ENCODE measurements at places on chromosomes 2 and 18.

- no peak for DNase-seq
These were observed 729 bp upstream of the SELENOI start for GRCh38 chr2:26345283-26345544.

- no peak for DNase-seq
These were observed 257.7 kb upstream of the AGAP1 start for GRCh38 chr2:235235977-235236767.

GRCh38 chr2:150120326-150120955, 367.0 kb downstream of the RND3 start:
- no peak for DNase-seq

DNA sequence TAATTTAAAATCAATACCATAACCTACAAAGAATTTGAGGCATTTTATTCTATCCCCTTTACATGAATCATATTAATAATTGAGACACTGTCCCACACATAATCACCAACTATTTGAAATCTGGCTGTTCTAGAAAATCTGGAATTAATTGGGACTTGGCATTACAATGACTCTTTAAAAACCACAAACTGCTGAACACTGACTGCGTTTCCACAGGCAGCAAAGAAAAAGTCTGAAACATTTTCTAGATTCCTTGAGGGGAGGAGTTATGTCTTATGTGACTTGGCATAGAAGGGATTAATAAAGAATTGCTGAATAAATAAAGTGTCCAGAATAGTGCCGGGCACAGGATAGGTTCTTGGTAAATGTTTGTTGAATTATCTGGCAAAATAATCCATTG, 61.4 kb downstream of the GPR39 start:
- no peak for DNase-seq

- no peak for DNase-seq
These were observed 15.4 kb upstream of the PPP1R1C start for GRCh38 chr2:181970160-181970794.

- no peak for DNase-seq
These were observed 54.8 kb downstream of the SEMA4F start for GRCh38 chr2:74708883-74709282.

DNA sequence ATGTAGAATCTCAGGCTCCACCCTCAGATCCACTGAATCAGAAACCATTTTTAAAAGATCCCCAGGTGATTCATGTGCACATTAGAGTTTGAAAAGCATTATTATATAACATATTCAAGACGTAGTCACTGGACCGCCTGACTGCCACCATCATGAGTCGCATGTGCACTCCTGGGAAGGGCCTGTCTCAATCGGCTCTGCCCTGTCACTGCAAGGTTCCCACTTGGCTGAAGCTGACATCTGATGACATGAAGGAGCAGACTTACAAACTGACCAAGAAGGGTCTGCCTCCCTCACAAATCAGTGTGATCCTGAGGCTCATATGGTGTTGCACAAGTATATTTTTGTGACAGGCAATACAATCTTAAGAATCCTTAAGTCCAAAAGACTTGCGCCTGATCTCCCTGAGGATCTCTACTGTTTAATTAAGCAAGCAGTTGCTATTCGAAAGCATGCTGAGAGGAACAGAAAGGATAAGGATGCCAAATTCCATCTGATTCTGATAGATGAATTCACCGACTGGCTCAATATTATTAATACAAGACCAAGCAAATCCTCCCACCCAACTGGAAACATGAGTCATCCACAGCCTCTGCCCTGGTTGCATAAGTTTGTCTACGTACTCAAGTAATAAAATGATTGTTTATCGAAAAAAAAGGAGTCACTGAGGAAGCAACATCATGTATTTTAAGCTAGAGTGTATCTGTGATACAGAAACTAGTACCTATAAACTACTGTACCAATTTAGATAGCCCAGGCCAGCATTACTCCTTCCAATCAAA, 26.2 kb downstream of the ATAD2B start:
- peak; percentile 33 for DNase-seq

- no peak for DNase-seq
These were observed 27.1 kb downstream of the NCK2 start for GRCh38 chr2:105771836-105772235.

DNA sequence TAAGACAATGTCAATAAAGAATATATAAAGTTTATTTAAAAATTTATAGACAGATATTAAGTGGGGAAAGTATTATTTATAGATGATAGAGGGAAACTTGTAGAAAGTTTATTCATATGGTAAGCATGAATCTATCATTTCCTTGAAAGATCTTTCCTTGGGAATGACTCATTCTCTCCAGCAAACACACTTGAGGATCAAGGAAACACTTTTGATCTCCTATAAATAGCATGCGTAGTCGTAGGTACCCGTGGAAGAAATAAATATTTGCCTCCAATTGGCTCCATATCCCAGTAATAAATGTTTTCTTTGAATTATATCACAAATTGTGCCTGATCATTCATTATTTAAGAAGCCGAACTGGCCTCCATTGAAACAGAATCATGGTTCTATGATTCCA, 483.4 kb downstream of the RNF144A start:
- DNase-seq, result no peak

GRCh38 chr2:102425441-102426132, 2.6 kb downstream of the IL18RAP start:
- no peak for DNase-seq

Data from HCT116 (cell line).